ENCODE measurements at places on chromosomes 2 and 18. TPM values are rescaled to one million over a fixed set of nuclear protein-coding genes. Genes with fewer than 3 reads are reported as not detected.

TMEM182 gene
- total RNA-seq, result 1.9 TPM

ZNF521 gene
- total RNA-seq, result 94.4 TPM

POTEJ gene
- not detected for total RNA-seq

RGPD5 gene
- 57.1 TPM for total RNA-seq

AGXT gene
- not detected for total RNA-seq

MOGAT1 gene
- total RNA-seq, result not detected

NR4A2 gene
- total RNA-seq, result 0.49 TPM

ANKRD30B gene
- 0.24 TPM for total RNA-seq

ACVR1C gene
- total RNA-seq, result 6.2 TPM

TGFBRAP1 gene
- total RNA-seq, result 25.0 TPM

NIF3L1 gene
- 16.9 TPM for total RNA-seq

TMEM37 gene
- not detected for total RNA-seq

CD207 gene
- not detected for total RNA-seq

PSD4 gene
- 13.6 TPM for total RNA-seq

SCTR gene
- total RNA-seq, result not detected

CXCR1 gene
- total RNA-seq, result not detected

ZBTB7C gene
- not detected for total RNA-seq

TXNDC2 gene
- total RNA-seq, result 0.12 TPM

LPIN1 gene
- 102 TPM for total RNA-seq
